Stimulated activated CD8-positive, alpha-beta memory T cell treated with anti-CD3 and anti-CD28 coated beads, Interleukin-2, amount 100 ng/mL, for 48 hours (primary cell): ENCODE measurements at places on chromosomes 13 and 19.

GRCh38 chr13:23744315-23744714, 144.9 kb downstream of the MIPEP start:
- DNase-seq = no peak

DNA sequence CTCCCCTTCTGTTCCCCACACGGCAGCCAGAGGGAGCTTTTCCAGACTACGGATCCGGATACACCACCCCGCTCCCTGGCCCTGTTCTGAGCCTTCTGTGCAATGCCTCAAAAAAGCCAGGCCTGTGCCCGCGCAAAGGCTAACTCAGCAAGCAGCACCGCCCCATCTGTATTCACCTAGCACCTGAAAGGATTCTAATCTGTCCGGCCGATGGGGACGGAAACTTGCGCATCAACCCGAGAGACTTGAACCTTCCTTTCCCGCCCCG, 589 bp downstream of the ZBTB45 start:
- DNase-seq = no peak

GRCh38 chr13:46361276-46361934, 25.6 kb downstream of the RUBCNL start:
- no peak for DNase-seq

- no peak for DNase-seq
These were observed 22.9 kb upstream of the ZNF724 start for GRCh38 chr19:23273022-23273589.

DNA sequence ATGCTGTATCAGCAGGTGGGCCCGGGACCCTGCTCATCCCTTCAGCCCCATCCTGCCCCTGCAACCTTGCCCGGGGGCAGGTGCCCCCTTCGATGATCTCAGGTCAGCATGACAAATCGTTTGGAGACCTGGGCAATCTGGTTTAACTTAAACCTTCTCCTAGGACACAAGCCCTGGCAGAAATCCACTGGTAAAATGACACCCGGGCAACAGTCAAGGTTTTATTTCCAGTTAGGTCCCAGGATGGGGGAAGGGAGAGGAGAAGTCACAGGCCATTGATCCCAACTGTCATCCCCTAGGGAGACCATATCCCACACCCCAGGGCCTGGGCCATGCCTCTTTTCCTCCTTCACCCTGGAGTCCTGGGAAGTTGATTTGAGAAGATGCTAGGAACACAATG, 1.8 kb upstream of the PLIN5 start:
- DNase-seq = no peak

- no peak for DNase-seq
These were observed 54.3 kb downstream of the NWD1 start for GRCh38 chr19:16773939-16774338.

- no peak for DNase-seq
These were observed 297.1 kb downstream of the KLF12 start for GRCh38 chr13:73837147-73837546.

DNA sequence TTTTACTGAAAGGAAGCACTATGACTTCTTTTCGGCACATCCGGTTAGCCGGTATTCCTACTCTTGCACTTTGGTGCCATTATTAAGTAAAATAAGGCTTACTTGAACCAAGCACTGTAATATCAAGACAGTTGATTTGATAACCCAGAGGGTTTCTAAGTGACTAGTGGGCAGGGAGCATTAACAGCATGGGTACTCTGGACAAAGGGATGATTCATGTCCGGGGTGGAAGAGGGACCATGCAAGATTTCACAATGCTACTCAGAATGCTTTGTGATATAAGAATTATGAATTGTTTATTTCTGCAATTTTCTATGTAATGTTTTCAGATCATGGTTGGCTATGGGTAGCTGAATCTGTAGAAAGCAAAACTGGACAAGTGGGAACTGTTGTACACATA, 282.1 kb downstream of the TDRD3 start:
- no peak for DNase-seq

DNA sequence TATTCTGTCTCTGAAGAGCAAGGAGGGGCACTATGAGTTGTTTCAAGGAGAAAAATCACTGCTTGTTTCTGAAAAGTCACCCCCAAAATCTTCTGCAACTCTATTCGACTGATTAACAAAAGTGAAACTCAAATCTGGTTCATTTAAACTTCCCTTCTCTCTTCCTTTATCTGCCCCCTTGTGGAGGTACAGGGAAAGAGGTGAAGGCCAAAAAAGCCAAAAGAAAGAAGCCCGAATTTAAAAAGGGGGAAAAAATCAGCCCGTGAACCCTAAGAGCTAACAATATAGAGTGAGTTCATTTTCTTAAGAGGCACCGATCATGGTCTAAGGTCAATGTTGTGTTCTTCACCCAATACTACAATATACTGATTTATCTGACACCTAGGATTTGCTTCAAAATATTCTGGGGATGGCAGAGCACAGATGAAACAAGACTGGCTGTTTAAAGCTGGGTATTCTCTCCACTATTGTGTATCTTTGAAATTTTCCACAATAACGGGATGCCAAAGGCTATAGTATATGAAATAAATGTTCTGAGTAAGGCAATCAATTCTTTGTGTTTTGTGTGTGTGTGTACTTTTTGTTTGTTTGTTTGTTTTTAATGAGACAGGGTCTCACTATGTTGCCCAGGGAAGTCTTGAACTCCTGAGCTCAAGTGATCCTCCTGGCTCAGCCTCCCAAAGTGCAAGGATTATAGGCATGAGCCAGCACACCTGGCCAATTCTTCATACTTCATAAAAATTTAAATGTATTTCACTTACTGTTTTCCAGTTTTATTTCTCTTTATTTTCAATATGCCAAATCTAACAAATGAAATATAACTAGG, 55.0 kb upstream of the EEF1AKMT1 start:
- no peak for DNase-seq

GRCh38 chr13:77893066-77893465, 25.6 kb downstream of the EDNRB start:
- no peak for DNase-seq

- DNase-seq = no peak
These were observed 27.1 kb downstream of the MBNL2 start for GRCh38 chr13:97249093-97249795.

GRCh38 chr13:107339209-107339608, 771.3 kb upstream of the ARGLU1 start:
- DNase-seq = no peak

DNA sequence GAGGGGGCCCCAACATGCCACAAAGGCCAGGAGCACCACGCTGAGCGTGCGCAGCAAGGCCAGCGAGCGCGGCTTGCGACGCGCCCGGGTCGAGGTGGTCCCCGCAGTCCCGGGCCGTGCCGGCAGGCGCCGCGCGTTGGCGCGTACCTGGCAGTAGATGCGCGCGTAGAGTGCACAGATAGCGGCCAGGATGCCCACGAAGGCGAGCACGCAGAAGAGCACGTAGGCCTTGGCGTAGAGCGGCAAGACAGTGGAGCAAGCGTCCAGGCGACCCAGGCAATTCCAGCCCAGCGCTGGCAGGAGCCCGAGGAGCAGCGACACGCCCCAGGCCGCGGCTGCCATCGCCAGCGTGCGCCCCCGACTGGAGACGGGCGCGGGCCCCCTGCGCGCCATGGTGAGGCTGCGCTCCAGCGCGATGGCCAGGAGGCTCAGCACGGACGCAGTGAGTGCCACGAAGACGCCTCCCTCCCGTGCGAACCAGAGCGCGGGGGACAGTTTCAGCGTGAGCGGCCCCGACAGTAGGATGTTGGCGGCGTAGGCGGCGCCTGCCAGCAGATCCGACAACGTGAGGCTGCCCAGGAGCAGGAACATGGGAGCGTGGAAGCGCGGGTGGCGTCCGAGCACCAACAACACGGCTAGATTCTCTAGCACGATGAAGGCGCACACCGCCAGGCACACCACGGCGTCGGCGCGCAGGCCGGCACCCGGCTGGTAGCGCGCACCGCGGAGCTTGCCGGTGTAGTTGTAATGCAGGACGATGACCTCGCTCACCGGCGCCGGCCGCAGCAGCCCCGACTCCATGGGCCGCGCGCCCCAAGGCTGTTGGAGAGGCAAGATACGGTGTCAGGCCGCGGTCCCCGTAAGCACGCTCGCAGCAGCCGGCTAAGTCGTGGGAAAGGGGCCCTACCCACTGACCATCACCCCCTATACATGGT, 2.8 kb downstream of the S1PR5 start:
- DNase-seq = peak; percentile 38

DNA sequence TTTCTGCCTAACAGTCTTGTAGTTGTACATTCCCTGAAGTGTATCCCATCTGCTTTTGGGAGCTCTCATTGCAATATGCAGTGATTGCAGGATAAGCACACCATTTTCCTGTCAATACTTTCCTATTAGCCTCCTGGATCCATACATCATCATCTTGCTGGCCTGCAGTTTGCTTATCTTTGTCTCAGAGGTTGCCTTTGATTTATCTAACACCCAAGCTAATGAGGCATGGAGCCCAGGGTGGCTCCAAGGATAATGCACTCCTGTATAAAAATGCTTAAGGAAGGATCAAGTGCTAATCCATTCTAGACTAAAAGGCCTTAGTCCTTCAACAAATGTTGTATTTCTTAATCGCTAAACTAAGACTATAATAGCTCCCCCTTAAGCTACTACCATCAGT, 161.6 kb upstream of the OBI1 start:
- DNase-seq = no peak

DNA sequence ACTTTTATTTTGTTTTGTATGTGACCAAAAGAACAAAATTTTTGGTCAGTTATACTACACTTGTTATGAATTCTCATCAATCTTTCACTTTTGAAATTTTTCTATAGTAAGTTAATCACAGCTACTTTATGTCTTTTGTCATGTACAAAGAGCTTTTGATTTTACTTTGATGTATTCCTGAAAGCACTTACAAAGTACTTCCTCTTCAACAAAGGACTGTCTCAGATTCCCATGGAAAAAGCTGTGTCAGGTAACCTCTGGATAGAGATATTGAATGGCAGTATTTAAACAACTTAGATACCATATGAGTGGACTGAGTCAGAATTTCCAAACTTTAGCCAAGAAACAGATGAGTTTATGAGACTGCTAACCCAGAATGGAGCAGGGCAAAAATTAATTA, 689.3 kb upstream of the ATXN8OS start:
- no peak for DNase-seq

- DNase-seq = no peak
These were observed 32.2 kb downstream of the UFM1 start for GRCh38 chr13:38381890-38382289.

GRCh38 chr13:50882816-50883435, 26.7 kb upstream of the RNASEH2B start:
- DNase-seq = no peak

- DNase-seq = no peak
These were observed 5.6 kb upstream of the CLDN10 start for GRCh38 chr13:95546919-95547318.

DNA sequence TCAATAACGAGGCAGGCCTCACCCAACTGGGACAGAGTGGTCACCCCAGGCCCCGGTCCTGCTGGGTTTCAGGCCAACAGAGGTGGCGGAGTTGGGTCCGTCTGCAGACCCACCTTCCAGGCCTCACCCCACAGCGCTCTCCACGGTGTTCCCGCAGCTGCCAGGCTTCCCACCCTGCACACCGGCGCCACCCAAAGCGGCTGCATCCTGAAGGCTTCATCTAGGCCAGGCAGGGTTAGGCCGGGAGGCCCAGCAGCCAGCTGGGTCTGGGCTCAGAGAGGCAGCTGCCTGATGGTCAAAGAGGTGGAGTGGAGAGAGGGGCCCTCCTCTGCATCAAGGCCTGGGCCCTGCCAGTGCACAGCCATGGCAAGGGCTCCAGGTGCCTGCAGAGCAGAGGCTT, 44.1 kb downstream of the EPSTI1 start:
- DNase-seq = no peak

GRCh38 chr13:51770681-51771417, 33.1 kb downstream of the DHRS12 start:
- no peak for DNase-seq

DNA sequence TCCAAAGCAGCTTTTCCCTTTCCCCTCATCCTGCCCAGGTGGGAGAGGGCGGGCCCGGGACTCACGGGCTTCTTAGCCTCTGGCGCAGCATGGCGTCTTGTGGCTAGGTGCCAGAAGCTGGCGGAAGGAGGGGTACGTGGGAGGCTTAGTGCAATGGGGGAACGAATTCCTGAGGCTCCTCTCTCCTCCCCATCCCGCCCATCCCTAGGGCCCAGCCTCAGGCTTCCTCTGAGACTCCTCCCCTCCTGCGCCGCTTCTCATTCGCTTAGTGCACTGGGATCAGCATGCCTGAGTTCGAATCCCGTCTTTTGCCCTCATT, 297.8 kb downstream of the ZNF536 start:
- no peak for DNase-seq
